ENCODE measurements at places on chromosomes 2 and 18.

GRCh38 chr18:74444104-74444503 is 13.0 kb downstream of the DIPK1C start:
- DNase-seq, result no peak

- no peak for DNase-seq
Observed at GRCh38 chr2:207032490-207032889, 93.2 kb downstream of the CPO start.

- peak; percentile 51 for DNase-seq
Observed at GRCh38 chr2:37389989-37390765, 45.7 kb downstream of the QPCT start.

- no peak for DNase-seq
Observed at GRCh38 chr2:180222644-180223043, 215.5 kb upstream of the CWC22 start.

DNA sequence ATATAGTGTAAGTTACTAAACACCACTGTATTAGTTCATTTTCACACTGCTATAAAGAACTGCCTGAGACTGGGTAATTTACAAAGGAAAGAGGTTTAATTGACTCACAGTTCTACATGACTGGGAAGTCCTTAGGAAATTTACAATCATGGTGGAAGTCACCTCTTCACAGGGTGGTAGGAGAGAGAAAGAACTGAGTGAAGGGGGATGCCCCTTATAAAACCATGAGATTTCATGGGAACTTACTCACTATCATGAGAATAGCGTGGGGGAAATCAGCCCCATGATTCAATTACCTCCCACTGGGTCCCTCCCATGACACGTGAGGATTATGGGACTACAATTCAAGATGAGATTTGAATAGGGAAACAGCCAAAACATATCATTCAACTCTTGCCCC is 618.0 kb downstream of the NYAP2 start:
- no peak for DNase-seq

GRCh38 chr2:5352286-5352685 is 339.9 kb upstream of the SOX11 start:
- DNase-seq, result no peak

DNA sequence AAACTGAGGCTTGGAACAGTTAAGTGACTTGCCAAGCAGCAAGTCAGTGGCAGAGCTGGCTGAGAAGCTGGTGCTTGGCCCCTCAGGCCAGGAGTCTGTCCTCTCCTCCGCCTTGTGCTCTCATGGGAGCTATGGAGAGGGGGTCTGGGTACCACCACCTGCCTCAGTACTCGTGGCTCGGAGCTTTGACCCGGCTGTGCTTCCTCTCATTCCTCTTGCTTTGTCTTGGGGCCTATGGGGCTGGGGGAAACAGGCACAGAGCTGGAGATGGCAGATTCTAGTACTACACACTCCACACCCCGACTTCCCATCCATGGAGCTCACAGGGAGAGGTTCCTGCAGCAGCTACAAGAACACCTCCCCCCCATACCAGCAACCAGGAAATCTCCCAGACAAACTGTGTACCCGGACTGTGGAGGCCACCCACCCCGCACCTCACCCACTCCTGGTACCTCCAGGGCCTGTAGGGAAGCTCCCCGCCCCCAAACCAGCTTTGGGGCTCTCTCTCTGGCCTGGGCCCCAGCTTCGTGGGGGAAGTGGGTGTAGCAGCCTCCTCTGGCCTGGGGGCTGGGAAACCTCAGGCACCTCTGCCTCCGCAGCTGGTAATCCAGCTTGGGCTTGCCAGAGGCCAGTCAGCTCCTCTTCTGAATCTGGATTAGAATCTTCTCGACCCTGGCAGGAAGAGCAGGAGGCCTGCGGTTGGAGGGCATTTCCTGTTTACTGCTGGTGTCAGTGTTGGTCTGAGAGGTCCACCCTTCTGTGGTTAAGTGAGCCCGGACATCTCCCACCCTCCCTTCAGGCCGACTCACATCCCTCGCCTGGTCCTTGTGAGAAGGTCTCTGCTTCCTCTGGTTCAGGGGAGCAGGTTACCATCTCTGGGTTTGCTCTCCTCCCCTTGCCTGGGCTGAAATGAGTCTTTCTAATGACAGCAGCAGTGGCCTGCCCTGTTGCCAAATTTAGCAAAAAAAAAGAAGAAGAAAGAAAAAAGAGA is 22.3 kb upstream of the RHOB start:
- no peak for DNase-seq

DNA sequence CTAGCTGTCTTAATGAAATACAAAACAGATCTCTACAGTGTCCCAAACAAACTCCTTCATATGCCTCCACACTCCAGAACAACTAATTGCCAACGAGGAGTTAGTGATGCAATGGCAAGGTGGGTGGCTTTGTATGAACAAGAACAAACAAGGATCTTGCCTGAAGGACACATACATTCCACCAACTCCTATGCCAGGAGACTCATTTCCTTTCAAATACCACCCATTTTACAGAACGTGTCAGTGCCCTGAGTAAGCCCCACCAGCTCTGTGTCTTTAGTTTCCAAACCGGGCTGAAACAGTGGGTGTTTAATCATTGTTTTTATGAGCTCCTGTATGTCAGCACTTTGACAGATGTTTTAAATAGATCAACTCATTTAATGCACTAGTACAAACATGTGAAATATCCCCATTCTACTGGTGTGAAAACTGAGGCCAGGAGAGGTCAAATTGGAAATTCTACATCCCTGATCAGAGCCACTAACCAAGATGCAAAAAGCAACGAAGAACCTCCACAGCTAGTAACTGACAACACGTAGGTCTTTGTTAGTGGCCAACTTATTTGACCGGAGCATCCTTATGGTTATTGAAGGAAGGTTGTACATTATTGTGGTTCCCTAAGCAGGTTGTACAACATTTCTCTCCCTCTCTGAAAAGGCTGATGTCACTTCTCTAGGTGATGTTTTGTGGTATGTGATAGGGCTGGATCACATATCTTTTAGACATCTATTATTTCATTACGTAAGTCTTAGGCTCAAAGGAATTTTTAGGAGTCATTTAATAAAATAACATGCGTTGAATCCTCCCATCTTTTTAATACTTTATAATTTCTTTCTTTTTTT is 534.9 kb upstream of the TNP1 start:
- no peak for DNase-seq

- no peak for DNase-seq
Observed at GRCh38 chr2:46562451-46562840, 83.1 kb downstream of the TMEM247 start.

DNA sequence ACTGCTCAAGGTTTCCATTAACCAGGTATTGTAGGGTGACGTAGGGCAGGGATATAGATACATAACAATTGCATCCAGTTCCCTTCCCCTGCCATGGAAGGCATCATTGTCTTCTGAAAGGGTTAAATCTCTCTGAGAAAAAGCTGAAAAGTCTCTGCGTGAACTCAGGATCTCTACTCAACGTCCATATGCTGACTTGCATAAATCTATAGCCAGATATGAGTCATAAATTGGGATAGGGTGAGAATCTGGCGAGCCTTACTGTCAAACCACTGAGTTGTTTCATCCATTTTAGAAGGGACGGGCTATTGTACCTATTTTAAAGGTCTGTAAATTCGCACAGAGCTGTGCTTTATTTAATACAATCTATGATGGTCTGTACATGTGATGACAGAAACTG is 258.3 kb downstream of the L3MBTL4 start:
- no peak for DNase-seq

DNA sequence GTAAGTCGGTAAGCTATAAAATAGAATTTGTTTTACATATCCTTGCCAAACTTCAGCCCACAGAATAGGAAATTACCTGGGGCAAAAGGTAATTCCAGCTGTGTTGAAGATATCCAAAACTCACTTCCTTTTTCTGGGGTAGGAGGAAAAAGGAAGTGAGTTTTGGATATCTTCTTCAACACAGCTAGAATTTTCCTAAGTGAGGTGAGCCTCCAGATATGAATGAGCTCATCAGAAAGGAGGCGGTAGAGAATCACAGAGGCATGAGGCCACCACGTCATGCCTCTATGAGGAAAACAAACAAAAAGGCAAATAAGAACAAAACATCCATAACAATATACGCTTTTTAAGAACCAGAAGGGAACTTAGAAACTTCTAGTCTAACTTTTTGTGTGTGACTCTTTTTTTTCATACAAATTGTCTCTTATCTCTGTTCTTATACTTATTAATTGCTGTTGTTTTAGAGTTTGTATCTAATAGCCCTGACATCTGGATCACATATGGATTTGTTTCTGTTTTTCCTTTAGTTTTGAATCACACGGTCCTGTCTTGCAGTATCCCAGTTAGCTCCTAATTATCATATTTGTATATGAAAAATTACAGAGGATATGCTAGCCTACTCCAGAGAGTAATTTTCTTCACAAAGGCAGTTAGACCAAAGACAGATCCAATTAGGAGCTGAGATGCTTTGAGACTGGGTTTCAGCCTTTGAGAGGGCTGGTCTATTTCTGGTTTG is 104.5 kb downstream of the RBM43 start:
- DNase-seq, result no peak

DNA sequence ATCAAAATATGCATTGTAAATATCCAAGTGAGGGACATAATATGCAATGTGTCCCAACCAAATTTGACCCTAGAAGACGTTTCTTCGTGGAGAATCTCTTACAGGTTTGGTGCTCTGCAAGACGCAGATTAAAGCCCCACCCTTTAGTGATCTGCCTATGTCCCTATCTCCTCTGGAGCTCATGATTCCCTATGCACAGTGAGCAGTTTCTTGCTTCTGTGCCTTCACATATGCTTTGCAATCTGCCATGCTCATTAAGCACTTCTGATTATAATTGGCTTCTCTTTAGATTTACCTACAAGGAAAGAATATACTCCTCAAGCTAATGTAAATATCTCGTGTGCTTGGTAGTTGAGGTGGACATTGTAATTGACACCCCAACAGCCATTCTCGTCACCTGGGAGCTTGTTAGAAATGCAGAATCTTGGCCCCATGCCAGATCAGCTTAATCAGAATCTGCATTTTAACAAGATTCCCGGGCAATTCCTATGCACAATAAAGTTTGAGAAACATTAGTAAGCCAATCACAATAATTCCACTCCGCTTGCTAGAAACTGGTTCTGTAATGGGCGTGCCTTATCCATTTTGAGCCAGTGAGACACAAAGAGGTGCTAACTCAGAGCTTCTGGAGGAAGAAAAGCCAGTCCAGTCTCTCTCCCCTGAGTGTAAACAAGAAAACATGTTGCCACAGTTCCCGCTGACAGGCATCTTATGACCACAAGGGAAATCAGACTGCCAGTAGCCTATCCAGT is 2.8 kb upstream of the PUM2 start:
- DNase-seq, result no peak

- DNase-seq, result no peak
Observed at GRCh38 chr18:59659508-59660170, 37.6 kb downstream of the CCBE1 start.

GRCh38 chr18:2985628-2986027 is 27.3 kb downstream of the LPIN2 start:
- no peak for DNase-seq

DNA sequence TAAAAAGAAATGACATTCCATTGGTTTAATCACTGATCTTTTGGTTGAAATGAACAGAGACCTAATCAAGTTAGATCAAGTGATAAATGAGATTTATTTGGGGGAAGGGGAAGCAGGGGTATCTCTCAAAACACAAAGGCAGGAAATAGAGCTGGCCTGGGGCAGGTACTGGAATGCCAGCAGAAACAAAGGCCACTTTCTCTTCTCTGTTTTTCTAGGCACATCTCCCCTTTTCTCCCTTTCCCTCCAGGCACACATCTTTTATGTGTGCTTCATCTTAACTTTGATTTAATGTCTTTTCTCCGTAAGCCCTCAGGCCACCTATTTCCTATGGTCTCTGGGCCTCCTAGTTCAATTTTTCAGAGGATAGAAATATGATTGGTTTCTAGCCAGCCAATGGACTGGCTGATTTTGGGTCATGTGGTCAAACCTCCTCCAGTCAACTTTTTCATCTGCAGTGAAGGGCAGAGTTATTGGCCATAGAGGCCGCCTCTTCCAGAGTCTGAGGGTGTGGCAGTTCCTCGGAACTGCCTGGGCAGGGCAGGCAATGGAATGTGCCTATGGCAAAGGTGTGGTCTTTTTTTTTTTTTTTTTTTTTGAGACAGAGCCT is 58.9 kb upstream of the FAM136A start:
- DNase-seq, result no peak

DNA sequence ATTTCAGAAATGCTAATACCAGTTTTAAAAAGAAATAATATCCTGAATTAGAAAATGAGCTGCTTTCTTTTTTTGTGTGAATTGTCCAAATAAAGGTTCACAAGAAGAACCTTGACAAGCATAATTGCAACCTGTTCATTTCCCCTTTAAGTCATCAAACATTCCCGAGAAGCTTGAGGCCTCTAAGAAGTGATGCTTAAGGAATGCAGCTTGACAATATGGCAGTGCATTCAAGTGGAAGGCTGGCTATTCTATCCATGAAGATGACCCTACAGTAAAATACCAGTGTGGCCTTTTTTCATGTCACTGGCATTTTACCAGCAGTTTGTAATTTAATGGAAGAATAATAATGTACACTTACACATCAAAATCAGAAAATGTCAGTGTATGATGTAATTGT is 216.7 kb downstream of the CTNNA2 start:
- DNase-seq, result no peak

DNA sequence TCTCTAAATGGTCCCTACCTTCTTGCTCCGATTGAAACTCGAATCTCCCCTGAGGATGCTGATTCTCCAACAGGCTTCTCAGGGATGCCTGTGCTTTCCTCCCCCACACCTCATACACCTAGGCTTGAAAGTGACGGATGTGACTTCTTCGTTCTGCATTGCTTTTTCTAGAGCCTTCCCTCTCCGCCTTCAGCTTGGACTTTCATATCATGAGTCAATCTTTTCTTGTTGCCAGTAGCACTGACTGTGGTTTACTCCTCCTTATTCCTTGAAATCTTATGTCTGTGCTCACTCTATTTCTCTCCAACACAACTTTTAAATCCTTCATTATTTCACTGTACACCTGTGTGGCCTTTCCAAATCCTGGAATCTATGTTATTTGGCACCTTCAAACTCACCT is 451.4 kb downstream of the TMX3 start:
- no peak for DNase-seq

DNA sequence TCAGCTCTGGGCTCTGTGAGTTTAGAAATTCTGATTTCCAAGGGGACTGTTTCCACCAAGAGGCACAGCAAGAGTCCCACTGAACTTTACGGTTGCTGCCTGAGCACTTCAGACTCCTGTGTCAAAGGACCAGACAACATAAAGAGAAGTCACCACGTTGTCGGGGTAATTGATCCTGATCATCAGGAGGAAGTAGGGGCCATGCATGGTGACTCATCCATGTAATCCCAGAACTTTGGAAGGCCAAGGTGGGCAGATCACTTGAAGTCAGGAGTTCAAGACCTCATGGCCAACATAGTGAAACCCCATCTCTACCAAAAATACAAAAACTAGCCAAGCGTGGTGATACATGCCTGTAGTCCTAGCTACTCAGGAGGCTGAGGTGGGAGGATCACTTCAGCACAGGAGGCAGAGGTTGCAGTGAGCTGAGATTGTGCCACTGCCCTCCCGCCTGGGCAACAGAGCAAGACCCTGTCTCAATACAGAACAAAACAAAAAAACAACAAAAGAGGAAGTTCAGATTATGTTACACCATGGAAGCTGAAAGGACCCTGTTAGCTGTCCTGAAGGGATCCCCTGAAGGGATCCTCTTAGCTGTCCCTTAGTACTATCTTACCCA is 9.4 kb upstream of the ASXL2 start:
- no peak for DNase-seq

- no peak for DNase-seq
Observed at GRCh38 chr2:12686708-12687283, 29.9 kb upstream of the TRIB2 start.

GRCh38 chr2:241813644-241814392 is 4.8 kb downstream of the NEU4 start:
- DNase-seq, result peak; percentile 30

Data from activated CD4-positive, CD25-positive, alpha-beta regulatory T cell treated with anti-CD3 and anti-CD28 coated beads, Interleukin-2, amount 50 U/mL, for 72 hours (primary cell).